ENCODE measurements at places on chromosomes 2 and 18. TPM values are rescaled to one million over a fixed set of nuclear protein-coding genes. Genes with fewer than 3 reads are reported as not detected.

Gene PFN4
- total RNA-seq, result 1.9 TPM

- DNase-seq, result no peak
Measured at GRCh38 chr2:37610638-37611289, 60.7 kb downstream of the CDC42EP3 start.

- no peak for DNase-seq
Measured at GRCh38 chr18:55251254-55251971, 292.2 kb upstream of the CCDC68 start.

- DNase-seq, result peak; percentile 47
Measured at GRCh38 chr2:101151146-101151858, at the start of gene TBC1D8. TBC1D8 (minus strand) TSS chr2:101151382; CDS start chr2:101151253, 129 bp downstream.

Gene REG3G
- not detected for total RNA-seq

DNA sequence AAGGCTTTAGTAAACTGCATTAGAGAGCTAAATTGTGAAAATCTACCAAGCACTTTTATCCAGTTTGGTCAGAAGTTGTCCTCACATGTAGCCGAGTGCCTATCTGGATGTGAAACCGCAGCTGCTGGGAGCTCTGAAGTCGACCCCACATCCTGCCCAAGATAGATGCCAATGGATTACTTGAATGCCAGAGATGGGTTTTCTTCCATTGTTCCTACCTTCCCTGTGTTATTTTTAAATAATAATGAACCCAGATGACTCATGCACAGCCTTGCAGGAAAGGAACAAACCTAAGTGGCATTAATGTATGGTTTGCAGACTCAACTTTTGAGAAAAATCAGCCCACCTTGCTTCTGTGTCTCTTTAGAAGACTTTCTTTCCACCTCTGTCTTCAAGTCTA, 408.5 kb downstream of the FBXO15 start:
- no peak for DNase-seq

DNA sequence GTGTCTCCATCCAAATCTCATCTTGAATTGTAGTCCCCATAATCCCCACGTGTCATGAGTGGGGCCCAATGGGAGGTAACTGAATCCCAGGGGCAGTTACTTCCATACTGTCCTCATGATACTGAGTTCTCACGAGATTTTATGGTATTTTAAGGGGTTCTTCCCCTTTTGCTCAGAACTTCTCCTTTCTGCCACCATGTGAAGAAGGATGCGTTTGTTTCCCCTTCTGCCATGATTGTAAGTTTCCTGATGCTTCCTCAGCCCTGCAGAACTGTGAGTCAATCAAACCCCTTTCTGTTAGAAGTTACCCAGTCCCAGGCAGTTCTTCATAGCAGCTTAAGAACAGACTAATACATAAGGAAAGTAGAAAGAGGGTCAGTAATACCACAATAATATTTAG, 480.4 kb downstream of the KCNJ3 start:
- DNase-seq, result no peak

DNA sequence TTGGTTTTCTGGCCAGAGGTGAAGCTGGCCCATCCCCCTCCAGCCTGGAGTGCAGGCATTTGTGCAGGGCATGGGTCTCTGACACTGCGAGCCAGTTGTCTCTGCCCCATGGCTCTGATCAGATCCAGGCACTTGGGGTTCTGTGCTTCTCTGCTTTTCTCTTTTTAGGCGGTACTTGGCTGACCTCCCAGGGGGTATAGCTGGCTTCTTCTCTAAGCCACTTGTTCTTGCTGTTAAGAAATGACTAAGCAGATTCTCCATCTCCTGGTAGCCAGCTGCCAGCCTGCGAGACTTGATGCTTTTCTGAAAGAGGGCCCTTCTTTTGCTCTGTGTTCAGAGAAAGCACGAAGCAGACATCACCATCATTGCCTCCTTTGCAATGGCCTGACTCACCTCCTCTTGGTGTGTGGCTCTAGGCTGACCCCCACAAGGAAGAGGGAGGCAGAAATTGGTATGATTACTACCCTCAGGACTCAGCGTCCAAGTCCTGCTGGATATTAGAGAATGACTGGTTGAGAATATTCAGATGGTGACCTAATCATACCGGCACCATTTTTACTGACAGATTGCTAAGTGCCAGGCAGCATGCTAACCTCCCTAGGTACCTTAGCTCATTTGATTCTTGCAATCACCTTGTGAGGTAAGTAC, 32.7 kb downstream of the TNP1 start:
- DNase-seq, result no peak

DNA sequence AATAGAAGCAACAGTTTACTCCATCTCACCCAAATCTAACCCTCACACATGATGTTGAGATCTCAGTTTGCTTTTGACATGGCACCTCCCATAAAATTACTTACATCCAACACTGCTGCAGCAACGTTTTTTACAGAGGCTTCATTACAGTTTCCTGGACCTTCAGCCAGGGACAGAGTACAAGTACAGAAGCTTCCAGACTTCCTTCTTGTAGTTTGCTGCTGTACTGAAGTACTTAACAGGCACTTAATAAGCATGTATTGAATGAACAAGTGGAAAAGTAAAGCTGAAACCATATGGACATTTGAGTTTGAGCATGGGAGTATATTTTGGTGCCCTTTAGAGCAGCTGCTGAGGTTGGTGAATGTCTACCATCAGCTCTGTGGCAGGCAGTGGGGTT, 514.2 kb downstream of the PTPRM start:
- no peak for DNase-seq

Gene NPPC
- total RNA-seq, result not detected

GRCh38 chr18:75129717-75130477, 79.0 kb downstream of the PTGR3 start:
- DNase-seq, result no peak

Gene FAM228A
- total RNA-seq, result 0.81 TPM

GRCh38 chr2:147854557-147855134, 9.8 kb downstream of the ACVR2A start:
- DNase-seq, result no peak

Measured in thoracic aorta (tissue), 2 donors.